ENCODE measurements at places on chromosomes 2 and 18.

DNA sequence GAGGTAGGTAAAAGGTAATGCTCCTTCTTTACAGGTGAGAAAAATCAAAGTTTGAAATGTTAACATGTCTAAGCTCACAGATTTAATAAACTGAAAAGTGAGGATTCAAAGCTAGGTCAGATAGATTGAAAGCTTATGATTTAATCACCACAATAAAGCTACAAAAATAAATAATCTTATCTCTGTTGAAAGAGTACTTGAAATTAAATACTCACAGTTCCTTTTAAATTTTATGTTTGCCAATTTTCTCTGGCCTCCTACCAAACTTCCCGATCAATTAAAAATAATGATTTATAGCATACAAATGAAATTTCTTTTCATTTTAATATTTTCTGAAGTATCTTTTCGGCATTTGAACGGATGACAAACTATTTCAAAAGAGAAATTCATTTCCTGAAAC, 77.3 kb downstream of the GAREM1 start:
- no peak for ATAC-seq

DNA sequence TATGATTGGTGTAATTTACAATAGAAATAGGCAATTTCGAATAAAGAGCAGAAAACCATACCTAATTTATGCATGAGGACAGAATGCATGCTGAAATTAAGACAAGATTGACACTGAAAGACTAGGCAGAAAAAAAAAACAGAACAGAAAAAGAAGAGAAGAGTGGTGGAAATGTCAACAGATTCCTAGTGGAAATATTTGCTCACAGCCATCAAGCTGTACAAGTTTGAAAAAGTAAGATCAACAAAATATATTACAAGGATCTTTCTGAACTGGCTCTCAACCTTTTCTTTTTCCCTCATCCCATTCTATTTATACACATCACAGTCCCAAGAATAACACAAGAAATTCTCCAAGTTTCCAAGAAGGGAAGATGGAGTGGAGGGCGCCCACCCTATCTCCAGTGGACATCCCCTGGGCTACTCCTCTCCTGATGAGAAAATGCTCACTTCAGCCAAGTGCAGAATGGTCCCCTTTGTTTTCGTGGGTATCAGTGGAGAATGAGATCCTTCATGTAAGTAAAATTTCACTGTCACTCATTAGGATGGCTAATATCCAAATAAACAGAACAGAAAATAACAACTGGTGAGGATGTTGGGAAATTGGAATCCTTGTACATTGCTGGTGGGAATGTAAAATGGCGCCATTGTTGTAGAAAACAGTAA, 51.0 kb upstream of the ZNF532 start:
- no peak for ATAC-seq

GRCh38 chr2:49687918-49688317, 533.6 kb upstream of the FSHR start:
- no peak for ATAC-seq

DNA sequence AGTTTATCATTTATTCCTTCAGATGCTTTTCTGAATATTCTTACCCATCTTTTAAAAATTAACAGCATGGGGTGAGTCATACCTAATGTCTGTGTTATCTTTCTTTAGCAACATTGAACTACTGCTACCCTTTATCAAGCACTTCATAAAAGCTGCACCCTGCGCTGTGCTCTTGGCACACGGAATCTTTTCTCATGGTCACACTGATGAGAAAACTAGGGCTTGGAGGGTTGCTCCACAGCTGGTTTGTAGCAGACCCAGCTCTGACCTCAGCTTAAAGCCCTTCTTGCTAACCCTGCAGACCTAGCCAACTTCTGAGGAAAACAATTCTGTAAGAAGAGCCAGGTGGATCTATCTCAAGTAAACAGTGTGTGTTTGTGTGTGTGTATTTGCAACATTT, 106.3 kb downstream of the RNF144A start:
- no peak for ATAC-seq

DNA sequence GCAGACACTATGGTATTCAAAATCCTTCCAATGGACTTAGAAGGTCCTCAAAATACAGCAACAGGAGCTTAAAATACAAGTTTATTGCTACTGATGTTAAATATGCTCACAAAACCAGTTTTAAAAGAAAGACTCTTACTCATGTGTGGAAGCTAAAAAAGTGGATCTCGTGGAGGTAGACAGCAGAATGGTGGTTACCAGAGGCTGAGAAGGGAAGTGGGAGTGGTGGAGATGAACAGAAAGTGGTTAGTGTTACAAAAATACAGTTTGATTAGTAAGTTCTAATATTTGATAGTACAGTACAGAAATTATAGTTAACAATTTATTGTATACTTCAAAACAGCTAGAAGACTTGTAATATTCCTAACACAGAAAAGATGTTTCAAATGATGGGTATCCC, 12.1 kb downstream of the ADAM17 start:
- no peak for ATAC-seq

GRCh38 chr2:65402323-65402722, 30.1 kb downstream of the SPRED2 start:
- ATAC-seq = no peak

DNA sequence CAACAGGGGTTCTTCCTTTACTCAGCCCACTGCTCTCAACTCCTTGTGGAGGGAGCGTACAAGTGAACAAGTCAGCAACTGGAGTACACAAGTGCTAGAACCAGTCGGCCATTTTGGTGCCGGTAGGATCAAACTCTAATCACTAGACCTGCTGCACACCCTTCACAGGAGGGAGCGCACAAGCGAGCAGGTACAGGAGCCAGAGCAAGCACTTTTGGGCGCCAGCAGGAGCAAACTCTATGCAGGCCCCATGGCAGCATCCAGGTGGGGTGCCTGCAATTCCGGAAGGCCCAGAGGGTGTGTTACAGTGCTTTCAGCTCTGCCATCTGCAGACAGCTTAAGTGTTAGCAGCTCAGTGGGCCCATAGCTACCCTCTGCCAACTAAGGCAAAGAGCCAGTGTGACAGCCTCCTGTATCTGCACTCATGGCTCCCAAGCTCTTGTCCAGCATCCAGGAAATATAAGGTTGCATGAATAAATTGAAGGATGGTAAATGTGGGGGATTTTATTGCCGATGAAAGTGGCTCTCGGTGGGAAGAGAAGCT, 426.1 kb downstream of the DCC start:
- no peak for ATAC-seq

DNA sequence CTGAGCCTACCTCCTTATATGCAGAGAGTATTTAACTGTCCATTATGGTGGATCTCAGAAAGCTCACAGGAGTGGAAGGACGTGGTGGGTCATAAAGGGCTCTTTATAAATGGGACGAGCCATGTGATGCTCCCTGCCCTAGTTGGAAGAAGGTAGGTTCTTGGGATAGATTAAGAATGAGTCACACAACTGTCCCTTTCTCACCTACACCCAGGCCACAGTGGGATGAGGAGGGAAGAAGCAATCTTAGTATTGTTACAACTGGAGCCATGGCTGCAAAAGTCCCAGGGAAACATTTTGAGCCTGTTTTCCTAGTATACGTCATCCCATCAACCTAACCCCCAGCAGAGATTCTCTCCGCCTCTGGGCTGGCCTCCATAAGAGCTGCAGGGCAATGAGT, 229.9 kb downstream of the TTC32 start:
- no peak for ATAC-seq
